Stimulated activated CD4-positive, alpha-beta T cell treated with anti-CD3 and anti-CD28 coated beads, Interleukin-4, amount 100 ng/mL, for 4 hours (primary cell): ENCODE measurements at places on chromosomes 6 and 20.
A peak's percentile ranks its signal among the peaks of the same experiment; 100 is the strongest.

DNA sequence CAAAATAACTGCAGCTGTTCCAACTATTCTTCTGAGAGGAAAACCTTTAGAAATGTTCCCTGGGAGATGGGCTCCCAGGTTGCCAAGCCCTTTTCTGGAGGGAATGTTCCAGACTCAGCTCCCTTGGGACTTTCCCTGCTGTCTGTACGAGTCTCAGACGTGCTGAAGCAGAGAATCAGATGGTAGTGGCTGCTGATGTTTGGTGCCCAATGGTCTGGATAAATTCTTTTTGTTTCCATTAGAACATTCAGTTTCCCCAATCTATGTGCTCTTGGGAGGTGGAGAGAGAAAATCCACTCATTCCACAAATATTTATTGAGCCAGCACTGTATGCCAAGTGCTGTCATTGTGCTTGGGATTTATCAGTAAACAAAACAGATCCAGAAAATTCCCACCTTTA lies 40.0 kb downstream of the SNHG17 start:
- DNase-seq = no peak

GRCh38 chr6:252775-253535 lies 39.3 kb upstream of the DUSP22 start:
- no peak for DNase-seq

DNA sequence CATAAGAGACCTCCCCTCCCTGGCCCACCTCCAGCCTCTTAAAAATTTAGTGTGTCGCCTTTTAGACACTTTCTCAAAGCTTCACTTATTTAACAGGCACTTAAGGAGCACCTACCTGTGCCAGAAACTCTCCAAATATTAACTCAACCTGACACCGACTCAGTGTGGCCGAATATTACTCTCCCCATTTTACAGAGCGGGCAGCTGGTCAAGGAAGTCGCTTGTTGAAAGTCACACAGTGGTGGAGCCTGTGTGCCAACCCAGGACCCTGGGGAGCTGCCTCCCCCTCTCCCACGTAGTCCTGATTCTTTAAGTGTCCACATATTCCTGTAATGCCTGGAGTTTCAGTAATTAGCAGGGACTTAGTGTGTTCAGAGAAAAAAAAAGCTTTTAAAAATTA lies 1.0 kb upstream of the PMEPA1 start:
- DNase-seq = no peak

- DNase-seq = no peak
These were observed 42.7 kb downstream of the PRL start for GRCh38 chr6:22253955-22254655.

DNA sequence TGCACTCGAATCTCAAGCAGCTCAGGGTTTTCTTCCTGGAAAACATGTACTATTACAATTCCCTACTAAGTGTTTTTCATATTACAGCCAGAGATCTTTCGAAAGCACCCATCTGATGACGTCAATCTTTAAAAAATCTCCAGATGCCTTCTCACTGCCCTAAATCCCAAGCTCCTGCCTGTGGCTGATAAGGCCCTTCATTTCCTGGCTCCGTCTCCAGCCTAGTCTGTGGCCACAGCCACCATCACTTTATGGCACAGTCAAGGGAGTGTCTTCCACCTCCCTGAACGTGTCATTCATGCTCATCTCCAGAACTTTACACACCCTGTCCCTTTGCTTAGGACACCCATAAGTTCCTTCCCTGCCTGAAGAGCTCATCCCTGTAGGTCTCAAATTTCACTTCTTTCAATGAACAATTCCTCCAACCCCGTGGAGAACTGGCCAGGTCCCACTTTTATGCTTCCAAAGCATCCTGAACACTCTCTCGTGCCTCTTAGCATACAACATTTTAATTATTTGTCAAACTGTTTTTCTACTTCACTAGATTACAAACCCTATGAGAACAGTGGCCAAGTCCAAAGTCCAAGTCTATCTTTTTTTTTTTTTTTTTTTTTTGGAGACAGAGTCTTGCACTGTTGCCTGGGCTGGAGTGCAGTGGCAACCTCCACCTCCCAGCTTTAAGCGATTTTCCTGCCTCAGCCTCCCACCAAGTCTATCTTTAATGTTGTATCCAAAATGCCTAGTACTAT lies 106.1 kb upstream of the AGPAT4 start:
- DNase-seq = no peak

- no peak for DNase-seq
These were observed 122.2 kb downstream of the COL19A1 start for GRCh38 chr6:69988458-69989126.

- no peak for DNase-seq
These were observed 11.2 kb upstream of the ZSCAN12 start for GRCh38 chr6:28410767-28411166.

GRCh38 chr20:24981282-24981681 lies 11.3 kb downstream of the APMAP start:
- no peak for DNase-seq

DNA sequence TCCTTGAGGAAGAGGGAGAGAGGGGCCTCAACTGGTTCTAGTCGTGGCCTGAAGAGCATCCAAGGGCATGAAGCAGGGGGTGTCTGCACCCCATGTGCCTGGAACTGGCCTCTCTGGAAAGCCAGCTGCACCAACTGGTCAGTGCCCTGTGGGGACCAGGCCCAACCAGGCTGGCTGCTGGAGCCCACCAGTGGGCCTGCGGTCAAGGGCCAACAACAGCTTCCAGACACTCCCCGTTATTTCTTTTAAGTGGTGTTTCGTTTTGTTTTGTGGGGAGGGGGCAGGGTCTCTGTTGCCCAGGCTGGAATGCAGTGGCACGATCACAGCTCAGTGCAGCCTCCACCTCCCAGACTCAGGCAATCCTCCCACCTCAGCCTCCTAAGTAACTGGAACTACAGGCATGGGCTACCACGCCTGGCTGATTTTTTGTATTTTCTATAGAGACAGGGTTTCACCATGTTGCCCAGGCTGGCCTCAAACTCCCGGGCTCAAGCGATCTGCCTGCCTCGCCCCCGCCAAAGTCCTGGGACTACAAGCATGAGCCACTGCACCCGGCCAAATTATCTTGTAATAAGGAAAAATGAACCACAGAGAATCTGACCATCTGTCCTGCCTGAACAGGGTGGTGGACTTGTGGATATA lies 11.9 kb upstream of the C20orf144 start:
- no peak for DNase-seq

- DNase-seq = no peak
These were observed 2.2 kb upstream of the SNPH start for GRCh38 chr20:1263853-1264252.

- DNase-seq = no peak
These were observed 7.3 kb upstream of the ASF1A start for GRCh38 chr6:118886641-118887040.

DNA sequence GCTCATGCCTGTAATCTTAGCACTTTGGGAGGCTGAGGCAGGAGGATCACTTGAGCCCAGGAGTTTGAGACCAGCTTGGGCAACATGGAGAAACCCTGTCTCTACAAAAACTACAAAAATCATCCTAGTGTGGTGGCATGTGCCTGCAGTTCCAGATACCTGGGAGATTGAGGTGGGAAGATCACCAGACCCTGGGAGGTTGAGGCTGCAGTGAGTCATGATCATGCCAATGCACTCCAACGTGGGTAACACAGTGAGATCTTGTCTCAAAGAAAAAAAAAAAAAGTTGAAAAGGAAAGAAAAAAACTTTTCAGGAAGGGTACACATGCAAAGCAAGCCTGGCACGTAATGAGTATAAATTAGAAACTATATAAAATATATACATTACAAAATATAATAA lies 65.8 kb upstream of the FBXO30 start:
- DNase-seq = no peak

GRCh38 chr6:112321941-112322424 lies 25.1 kb upstream of the RFPL4B start:
- DNase-seq = no peak

- DNase-seq = no peak
These were observed 166.2 kb downstream of the SCML4 start for GRCh38 chr6:107657755-107658461.

- no peak for DNase-seq
These were observed 189.4 kb upstream of the RNF217 start for GRCh38 chr6:124772733-124773319.

DNA sequence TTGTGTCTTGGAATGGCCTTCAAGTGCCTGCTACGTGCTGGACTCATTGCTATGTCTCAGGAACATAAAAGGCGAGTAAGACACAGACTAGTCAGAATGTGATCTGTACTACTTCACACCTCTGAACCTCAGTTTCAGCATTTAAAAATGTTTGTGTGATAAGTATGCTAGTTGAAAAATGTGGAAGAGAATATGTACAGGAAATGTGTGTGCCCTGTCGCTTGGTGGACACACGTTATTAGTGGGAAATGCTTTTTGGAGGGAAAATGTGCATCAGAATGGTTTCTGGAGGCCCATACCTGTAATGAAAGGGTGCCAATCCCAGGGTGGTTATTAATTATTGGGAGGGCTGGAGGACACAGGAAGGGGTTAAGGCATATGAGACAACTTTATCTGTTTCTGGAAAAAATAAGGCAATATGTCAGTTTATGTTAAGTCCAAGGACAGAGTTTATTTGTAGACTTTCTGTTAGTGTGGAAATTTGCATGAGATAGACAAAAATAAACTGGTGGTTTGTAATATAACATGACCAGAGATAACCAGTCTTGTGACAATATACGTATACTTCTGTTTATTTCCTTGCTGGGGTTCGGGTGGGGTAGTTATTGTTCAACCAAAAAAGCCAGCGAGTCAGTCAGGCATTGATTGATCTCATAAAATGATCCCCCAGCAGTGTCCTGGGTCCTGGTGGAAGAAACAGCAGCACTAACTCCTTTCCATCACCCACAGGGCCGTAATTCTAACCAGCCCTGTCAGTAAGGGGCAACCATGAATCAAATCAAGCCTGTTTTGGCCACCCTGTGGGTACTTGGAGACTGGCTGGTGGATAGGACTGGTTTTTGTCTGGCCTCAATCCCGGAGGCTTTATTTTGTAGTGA lies 117.9 kb downstream of the JARID2 start:
- DNase-seq = no peak

GRCh38 chr20:59634435-59635005 lies 30.2 kb downstream of the PHACTR3 start:
- DNase-seq = no peak

DNA sequence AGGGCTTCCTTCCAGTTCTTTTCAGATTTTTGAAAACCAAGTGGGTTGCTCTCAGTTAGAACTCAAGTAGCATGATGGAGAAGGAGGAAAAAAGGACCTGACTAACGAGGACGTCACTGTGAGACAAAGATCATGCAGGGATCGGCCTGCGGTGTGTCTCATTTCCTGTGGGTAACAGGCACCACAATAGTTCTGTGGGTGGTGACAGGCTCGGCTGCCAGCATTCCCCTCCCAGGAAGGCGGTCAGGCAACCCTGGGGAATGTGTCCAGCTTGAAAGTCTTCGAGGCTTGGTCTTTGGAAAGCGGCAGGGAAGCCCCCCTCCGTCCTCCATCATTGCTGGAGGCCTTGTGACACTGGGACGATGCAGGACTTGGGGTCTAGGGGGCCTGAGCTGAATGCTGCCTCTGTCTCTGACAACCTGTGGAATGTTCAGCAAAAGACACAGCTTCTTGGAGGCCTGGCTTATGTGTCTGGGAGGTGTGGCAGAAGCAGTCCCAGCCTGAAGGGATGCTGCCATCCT lies 121.0 kb downstream of the BCAS1 start:
- DNase-seq = peak; percentile 50

GRCh38 chr20:47489448-47489872 lies 12.2 kb upstream of the NCOA3 start:
- no peak for DNase-seq

- DNase-seq = no peak
These were observed 26.5 kb upstream of the SMIM29 start for GRCh38 chr6:34275128-34275804.

- DNase-seq = peak; percentile 58
These were observed 11.0 kb downstream of the ALDH8A1 start for GRCh38 chr6:134938896-134939295.

DNA sequence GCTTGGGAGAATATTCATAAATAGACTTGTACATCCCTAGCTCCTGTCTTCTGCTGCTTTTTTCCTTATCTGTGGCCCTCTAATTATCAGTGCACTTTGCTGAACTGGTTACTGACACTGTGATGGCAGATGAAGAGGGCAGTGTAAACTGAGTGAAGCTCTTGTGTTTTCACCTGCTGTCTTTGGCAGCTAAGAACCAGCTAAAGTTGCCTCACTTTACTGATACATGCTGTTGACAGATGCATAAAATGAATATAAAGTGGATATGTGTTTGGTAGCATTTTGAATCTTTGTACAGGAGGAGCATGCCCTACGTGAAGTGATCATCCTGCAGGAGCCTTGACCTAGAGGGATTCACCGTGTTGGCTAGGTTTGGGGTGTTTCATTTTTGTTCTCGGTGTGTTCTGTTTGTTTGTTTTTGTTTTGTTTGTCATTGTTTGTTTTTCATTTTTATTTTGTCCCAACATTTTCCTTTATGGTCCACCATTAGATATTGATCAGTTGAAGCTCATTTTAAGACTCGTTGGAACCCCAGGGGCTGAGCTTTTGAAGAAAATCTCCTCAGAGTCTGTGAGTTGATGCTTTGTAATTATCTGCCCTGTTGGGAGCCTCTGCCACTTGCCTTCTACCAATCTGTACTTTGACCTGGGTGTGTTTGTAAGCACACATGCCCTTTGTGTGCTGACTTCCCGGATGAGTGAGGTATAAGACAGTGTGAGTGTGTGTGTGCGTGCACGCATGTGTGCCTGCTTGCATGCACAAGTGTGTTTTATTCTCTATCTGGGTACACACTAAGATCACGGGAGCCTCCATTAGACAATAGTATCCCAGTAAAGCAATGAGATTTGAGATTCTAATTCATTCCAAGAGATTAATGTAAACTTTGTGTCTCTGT lies 34.6 kb upstream of the MAPK13 start:
- DNase-seq = no peak

GRCh38 chr6:161526794-161527193 lies 252.9 kb upstream of the AGPAT4 start:
- no peak for DNase-seq

DNA sequence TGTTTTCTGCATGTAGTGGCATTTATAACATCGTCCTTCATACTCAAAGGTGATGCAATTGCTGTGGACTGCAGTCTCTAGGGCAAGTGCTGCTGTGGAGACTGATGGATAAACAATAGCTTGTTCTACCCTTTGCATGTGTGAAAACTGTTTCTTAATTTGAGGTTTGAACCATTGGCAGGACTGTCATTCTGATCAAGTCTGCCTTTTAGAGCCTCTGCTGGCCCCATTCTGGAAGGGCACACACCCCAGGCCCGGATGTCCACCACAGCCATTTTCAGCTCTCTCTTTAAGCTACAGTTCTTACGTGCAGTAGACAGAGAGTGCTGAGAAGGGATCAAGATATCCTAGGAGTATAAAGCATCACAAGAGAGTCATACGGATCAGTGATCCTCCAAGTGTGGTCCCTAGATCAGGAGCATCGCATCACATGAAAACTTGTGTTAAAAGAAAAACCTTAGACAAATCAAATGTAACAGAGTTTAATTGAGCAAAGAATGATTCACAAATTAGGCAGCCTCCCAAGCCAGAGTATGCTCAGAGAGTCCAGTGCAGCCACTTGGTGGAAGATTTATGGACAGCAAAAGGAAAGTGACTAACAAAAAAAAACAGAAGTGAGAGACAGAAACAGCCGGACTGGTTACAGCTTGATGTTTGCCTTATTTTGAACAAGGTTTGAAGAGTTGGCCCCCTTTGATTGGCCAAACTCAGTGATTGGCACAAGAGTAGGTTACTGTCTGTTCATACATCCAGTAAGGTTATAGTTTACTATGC lies 52.0 kb downstream of the FRK start:
- DNase-seq = no peak
